ENCODE measurements at places on chromosomes 2 and 18. TPM values are rescaled to one million over a fixed set of nuclear protein-coding genes. Genes with fewer than 3 reads are reported as not detected.

- no peak for DNase-seq
These were observed 9.0 kb upstream of the CREG2 start for GRCh38 chr2:101396316-101396717.

GRCh38 chr18:48402953-48403352, 6.2 kb downstream of the ZBTB7C start:
- DNase-seq, result no peak

BCL11A gene
- 2.0 TPM for total RNA-seq

IL37 gene
- not detected for total RNA-seq

- no peak for DNase-seq
These were observed 235.0 kb downstream of the PMAIP1 start for GRCh38 chr18:60134806-60135205.

MRPS9 gene
- total RNA-seq, result 14.0 TPM

LYPD6 gene
- 0.23 TPM for total RNA-seq

- DNase-seq, result no peak
These were observed 101.5 kb upstream of the SETBP1 start for GRCh38 chr18:44579028-44579702.

DNA sequence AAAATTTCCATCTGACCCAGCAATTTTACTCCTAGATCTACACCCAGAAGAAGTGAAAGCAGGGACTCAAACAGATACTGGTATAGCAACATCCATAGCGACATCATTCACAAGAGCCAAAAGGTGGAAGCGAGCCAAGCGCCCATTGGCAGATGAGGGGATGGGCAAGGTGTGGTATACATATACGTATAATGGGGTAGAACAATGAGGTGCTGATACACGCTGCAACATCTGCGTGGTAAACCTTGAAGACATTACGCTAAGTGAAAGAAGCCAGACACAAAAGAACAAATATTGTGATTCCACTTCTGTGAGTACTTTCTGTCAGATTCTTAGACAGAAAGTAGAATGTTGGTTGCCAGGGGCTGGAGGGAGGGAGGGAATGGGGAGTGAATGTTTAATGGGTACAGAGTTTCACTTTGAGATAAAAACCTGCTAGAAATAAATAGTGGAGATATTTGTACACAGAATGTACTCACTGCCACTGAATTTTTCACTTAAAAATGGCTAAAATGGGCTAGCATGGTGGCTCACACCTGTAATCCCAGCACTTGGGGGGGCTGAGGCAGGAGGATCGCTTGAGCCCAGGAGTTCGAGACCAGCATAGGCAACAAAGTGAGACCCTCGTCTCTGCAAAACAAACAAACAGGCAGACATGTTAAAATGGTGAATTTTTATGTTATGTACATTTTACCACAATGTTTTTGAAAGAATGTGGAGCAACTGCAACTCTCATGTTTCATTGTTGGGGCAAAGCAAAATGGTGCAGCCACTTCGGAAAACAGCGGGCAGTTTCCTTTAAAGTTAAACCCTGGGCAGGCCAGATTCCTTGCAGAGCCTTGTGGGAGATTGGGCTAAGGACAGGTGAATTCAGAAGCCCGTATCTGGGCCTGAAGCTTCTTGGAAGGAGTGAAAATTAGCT, 103.4 kb upstream of the MYCN start:
- DNase-seq, result no peak

TMEM17 gene
- total RNA-seq, result 1.1 TPM

Measured in aorta (tissue), 5 donors.